ENCODE measurements at places on chromosomes 7 and 10.

- DNase-seq: peak; percentile 12
Observed at GRCh38 chr10:73872190-73872710, 2.1 kb downstream of the CAMK2G start.

GRCh38 chr10:21080261-21080660 is 183.2 kb upstream of the NEBL start:
- no peak for DNase-seq

DNA sequence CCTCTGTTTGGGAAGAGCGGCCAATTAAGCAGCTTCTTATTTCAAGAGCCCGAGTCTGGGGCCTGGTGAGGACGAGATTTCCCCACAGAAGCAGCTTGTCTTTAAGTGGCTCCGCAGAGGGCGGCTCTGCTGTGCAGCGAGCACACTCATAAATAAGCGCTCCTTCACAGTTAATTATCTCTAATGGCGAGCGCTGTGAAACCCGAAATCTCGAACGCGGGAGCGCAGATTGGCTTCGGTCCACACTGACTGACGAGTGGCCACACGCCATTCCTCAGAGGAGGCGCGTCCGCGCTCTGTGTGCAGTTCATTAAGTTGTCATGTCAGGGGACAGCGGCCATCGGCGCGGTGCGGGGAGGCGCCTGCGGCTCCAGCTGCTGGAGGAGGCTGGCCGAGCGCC is 560.9 kb downstream of the DNAJB6 start:
- no peak for DNase-seq

- no peak for DNase-seq
Observed at GRCh38 chr10:125006188-125006680, 64.3 kb downstream of the ZRANB1 start.

- DNase-seq: no peak
Observed at GRCh38 chr7:105402221-105403095, 13.7 kb upstream of the SRPK2 start.
